Activated CD4-positive, alpha-beta T cell treated with anti-CD3 and anti-CD28 coated beads for 36 hours (primary cell): ENCODE measurements at places on chromosomes 2 and 18. TPM values are rescaled to one million over a fixed set of nuclear protein-coding genes. Genes with fewer than 3 reads are reported as not detected.

The PKDCC gene
- not detected for total RNA-seq

The UGT1A1 gene
- total RNA-seq: not detected

The COX7A2L gene
- total RNA-seq: 103 TPM

The ANKAR gene
- 2.5 TPM for total RNA-seq

The TRIM43 gene
- total RNA-seq: not detected

The SERPINB10 gene
- total RNA-seq: not detected

The RETSAT gene
- 18.7 TPM for total RNA-seq

The PPIG gene
- total RNA-seq: 57.6 TPM

The OTOS gene
- not detected for total RNA-seq

The TDRD15 gene
- not detected for total RNA-seq

The ANO7 gene
- 2.1 TPM for total RNA-seq

The RTN4 gene
- total RNA-seq: 84.8 TPM

The ALK gene
- not detected for total RNA-seq

DNA sequence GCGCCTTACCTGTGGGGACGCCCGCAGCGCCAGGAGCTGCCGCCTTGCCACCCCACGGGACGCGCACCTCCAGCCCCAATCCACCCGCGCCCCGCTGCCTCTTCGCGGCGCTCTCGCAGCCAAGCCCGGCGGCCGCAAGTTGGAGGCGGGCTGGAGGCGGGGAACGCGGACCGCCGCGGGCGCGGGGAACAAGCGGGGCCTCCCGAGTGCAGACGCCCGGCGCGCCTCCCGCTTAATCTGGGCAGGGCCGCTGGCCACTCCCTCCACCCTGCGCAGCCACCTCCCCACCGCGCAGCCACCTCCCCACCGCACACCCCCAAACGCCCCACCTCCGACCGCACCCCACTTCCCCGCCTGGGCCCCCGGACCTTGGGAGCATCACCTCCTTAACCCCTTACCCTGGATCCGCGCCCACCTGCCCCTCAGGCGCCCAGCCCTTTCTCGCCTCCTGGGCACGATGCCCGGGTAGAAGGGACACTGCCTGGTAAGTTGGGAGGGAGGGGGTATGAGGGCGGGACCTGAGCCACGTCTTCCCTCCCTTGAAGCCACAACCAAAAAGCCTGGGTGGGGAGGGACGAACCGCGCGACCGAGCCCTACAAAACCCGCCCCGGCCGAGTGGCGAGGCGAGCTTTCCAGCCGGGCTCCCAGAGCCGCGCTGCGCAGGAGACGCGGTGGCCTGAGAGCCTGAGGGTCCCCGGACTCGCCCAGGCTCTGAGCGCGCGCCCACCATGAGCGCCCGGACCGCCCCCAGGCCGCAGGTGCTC, at the start of the genes COL4A3 and COL4A4:
TSS of gene COL4A3 (plus strand) at position 627 of the 765 bp plus-strand sequence. CDS start at position 730, 103 bp downstream.
TSS of gene COL4A4 (minus strand) at position 208 of the 765 bp plus-strand sequence. CDS start 16,722 bp downstream, outside the sequence.
- H3K36me3 ChIP-seq: no peaks in the 10 kb centered on the region
- DNase-seq: peak; percentile 25
- no peak within 1 kb of the TSS for H3K27ac ChIP-seq
- peaks cover 54% of the 10 kb centered on the region for H3K27me3 ChIP-seq
- peak within 1 kb of the TSS; percentile 53 for H3K4me3 ChIP-seq

GRCh38 chr2:232211743-232212686, 166.5 kb upstream of the ALPP start:
- no peak for DNase-seq
- H3K27ac ChIP-seq: no peak overlapping the region
- H3K4me3 ChIP-seq: no peak overlapping the region
- peaks cover 31% of the 10 kb centered on the region for H3K36me3 ChIP-seq
- H3K4me1 ChIP-seq: peaks cover 5% of the 10 kb centered on the region
- no peaks in the 10 kb centered on the region for H3K27me3 ChIP-seq

GRCh38 chr2:8587920-8588830, 93.7 kb upstream of the ID2 start:
- peaks cover 7% of the 10 kb centered on the region for H3K27me3 ChIP-seq
- DNase-seq: no peak
- H3K27ac ChIP-seq: peak overlapping the region; percentile 6
- H3K4me3 ChIP-seq: no peak overlapping the region

- H3K36me3 ChIP-seq: peaks cover 6% of the 10 kb centered on the region
- no peaks in the 10 kb centered on the region for H3K27me3 ChIP-seq
- no peak overlapping the region for H3K27ac ChIP-seq
- no peaks in the 10 kb centered on the region for H3K4me1 ChIP-seq
These were observed 75.3 kb downstream of the USP40 start for GRCh38 chr2:233491326-233491725.

GRCh38 chr18:51857989-51858388, 482.0 kb upstream of the DCC start:
- no peak overlapping the region for H3K27ac ChIP-seq
- no peaks in the 10 kb centered on the region for H3K27me3 ChIP-seq
- DNase-seq: no peak

GRCh38 chr2:177281400-177282180, 17.1 kb upstream of the NFE2L2 start:
- no peak overlapping the region for H3K4me3 ChIP-seq
- no peak overlapping the region for H3K27ac ChIP-seq
- no peaks in the 10 kb centered on the region for H3K36me3 ChIP-seq
- no peaks in the 10 kb centered on the region for H3K27me3 ChIP-seq
- peaks cover 9% of the 10 kb centered on the region for H3K4me1 ChIP-seq

- H3K36me3 ChIP-seq: no peaks in the 10 kb centered on the region
- no peak overlapping the region for H3K27ac ChIP-seq
- peaks cover 10% of the 10 kb centered on the region for H3K27me3 ChIP-seq
These were observed 36.1 kb downstream of the INSIG2 start for GRCh38 chr2:118124288-118124891.

DNA sequence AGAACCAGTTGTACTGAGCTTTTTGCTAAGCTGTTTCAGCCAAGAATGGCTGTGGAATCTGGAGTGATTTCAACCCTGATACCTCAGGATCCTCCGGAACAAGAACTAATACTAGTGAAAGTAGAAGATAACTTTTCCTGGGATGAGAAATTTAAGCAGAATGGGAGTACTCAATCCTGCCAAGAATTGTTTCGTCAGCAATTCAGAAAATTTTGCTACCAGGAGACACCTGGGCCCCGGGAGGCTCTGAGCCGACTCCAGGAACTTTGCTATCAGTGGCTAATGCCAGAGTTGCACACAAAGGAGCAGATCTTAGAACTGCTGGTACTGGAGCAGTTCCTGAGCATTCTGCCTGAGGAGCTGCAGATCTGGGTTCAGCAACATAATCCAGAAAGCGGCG, 1.6 kb downstream of the ZNF397 start:
- H3K27ac ChIP-seq: peak overlapping the region; percentile 11
- H3K4me1 ChIP-seq: peaks cover 31% of the 10 kb centered on the region
- no peaks in the 10 kb centered on the region for H3K27me3 ChIP-seq
- H3K4me3 ChIP-seq: no peak overlapping the region

DNA sequence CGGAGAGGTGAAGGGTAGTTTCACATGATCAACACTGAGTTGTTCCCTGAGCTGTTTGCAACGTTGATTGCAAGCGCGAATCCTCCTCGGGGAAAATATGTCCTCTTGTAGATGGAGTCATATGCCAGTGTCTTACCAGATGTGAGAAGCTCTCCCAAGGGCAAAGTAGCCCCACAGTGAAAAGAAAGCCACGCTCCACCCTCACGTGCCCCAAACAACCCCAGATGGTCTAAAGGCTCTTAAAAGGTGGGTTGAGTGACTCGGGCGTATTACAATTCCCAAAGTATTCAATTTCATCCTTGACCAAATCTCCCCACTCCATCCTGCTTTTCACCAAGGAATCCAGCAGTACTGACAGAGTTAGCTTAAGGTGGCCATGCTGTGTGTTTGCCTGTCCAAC, 332.1 kb upstream of the SOX11 start:
- H3K4me1 ChIP-seq: no peaks in the 10 kb centered on the region
- no peak overlapping the region for H3K4me3 ChIP-seq
- no peaks in the 10 kb centered on the region for H3K36me3 ChIP-seq

DNA sequence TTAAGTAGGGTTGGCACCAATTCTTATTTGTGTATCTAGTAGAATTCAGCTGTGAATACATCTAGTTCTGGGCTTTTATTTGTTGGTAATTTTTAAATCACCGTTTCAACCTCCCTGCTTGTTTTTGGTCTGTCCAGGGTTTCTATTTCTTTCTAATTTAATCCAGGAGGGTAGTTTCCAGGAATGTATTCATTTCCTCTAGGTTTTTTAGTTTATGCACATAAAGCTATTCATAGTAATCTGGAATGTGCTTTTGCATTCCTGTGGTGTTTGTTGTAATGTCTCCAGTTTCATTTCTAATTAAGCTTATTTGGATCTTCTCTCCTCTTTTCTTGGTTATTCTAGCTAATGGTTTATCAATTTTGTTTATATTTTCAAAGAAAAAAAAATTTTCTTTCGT, 1361.8 kb upstream of the DDX18 start:
- no peak overlapping the region for H3K4me3 ChIP-seq
- H3K27ac ChIP-seq: no peak overlapping the region
- H3K36me3 ChIP-seq: no peaks in the 10 kb centered on the region
- H3K27me3 ChIP-seq: no peaks in the 10 kb centered on the region
- no peaks in the 10 kb centered on the region for H3K4me1 ChIP-seq
- DNase-seq: no peak

DNA sequence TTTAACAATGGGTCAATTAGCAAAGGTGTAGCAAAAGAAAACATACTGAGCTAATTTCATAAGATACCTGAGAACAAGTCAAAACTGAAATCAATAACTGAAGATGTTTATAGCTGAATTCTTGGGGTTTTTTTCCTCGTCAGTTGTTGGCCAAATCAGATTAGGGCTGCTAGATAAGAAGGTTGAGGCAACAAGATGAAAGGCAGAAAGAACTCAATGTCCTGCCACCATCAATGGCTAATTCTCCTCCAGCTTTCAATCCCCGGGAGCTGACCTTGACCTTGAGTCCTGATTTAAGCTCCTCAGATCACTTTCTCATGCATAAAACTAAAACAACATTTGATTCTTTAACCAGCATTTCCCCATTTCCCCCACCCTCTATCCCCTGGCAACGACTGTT, 61.8 kb downstream of the MREG start:
- no peak for DNase-seq
- no peak overlapping the region for H3K4me3 ChIP-seq
- no peaks in the 10 kb centered on the region for H3K36me3 ChIP-seq
- no peaks in the 10 kb centered on the region for H3K27me3 ChIP-seq

DNA sequence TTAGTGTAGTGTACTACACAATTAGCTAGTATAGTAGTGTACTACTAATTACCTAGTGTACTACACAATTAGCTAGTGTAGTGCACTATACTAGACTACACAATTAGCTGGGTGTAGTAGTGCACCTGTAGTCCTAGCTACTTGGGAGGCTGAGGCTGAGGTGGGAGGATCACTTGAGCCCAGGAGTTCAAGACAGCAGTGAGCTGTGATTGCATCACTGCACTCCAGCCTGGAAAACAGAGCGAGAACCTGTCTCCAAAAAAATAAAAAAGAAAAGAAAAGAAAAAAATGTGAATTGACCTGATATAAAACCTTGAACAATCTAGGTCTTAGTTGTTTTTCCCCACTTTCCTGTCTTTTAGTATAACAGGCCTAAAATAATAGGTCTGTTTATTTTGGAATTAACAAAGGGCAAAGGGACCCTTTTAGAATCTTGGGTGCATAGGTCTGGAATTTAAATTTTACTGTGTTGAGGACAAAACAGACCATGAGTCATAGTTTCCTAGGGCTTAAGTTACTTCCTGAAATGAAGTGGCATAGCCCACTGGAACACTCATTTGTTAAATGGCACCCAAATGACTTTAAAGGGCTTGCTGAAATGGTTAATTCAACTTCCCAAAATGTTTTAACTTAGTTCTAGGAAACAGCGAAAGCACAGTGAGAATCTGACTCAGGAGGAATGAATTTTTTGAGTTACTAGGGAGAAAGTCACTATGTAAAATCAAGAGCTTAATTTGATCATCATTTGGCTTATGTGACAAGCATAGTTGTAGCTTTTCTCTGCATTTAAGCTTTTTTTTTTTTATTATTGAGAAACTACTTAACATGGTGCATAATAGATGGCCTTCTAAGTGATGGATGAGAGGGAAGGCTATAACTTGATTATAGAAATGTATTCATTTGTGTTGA, 50.7 kb upstream of the ARL5A start:
- H3K4me3 ChIP-seq: no peak overlapping the region
- peak overlapping the region; percentile 29 for H3K27ac ChIP-seq
- H3K27me3 ChIP-seq: peaks cover 1% of the 10 kb centered on the region

GRCh38 chr2:161077367-161078210, 82.6 kb upstream of the TANK start:
- H3K27ac ChIP-seq: peak overlapping the region; percentile 88
- H3K4me1 ChIP-seq: peaks cover 44% of the 10 kb centered on the region
- peak; percentile 85 for DNase-seq
- no peaks in the 10 kb centered on the region for H3K36me3 ChIP-seq
- H3K27me3 ChIP-seq: no peaks in the 10 kb centered on the region

DNA sequence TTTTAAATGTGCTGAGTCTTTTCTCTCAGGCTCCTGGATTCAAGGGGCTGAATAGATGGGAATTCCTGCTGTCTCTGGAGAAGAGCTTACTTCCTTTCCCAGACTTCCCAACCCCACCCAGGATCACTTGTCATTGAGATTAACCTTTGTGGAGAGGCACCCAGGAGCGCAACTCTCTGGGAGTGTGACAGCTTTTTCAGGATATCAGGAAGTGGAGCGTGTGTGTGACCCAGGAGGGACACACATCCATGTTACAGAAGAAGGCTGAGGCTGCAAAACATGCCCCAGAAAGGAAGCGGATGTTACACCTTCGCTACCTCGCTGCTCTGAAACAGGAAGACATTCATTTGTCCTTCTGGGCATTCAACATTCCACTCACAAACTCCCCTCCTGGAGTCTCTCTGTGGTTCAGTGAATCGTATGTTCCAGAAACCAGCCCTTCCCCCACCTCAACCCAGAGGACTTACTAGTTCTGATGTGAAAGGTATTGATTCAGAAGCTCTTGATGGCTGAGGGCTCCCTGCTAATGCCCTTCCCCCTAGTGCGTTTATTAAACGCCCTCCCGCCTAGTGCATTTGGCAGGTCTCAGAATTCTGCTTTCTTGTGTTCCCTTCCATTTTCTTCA, 523.9 kb downstream of the TNS1 start:
- no peak for DNase-seq
- H3K36me3 ChIP-seq: no peaks in the 10 kb centered on the region
- no peaks in the 10 kb centered on the region for H3K27me3 ChIP-seq
- no peaks in the 10 kb centered on the region for H3K4me1 ChIP-seq
- no peak overlapping the region for H3K4me3 ChIP-seq
- H3K27ac ChIP-seq: no peak overlapping the region

- H3K27ac ChIP-seq: no peak overlapping the region
- H3K4me1 ChIP-seq: peaks cover 8% of the 10 kb centered on the region
- DNase-seq: no peak
- no peaks in the 10 kb centered on the region for H3K36me3 ChIP-seq
- no peak overlapping the region for H3K4me3 ChIP-seq
- no peaks in the 10 kb centered on the region for H3K27me3 ChIP-seq
These were observed 65.4 kb upstream of the DNAJC10 start for GRCh38 chr2:182650704-182651103.
